SK-N-SH treated with all-trans-retinoic acid at 6 μM for 48 hours (cell line): ENCODE measurements at places on chromosomes 5 and 9.

GRCh38 chr5:77452351-77452750 is 39.8 kb downstream of the WDR41 start:
- ATAC-seq: no peak

DNA sequence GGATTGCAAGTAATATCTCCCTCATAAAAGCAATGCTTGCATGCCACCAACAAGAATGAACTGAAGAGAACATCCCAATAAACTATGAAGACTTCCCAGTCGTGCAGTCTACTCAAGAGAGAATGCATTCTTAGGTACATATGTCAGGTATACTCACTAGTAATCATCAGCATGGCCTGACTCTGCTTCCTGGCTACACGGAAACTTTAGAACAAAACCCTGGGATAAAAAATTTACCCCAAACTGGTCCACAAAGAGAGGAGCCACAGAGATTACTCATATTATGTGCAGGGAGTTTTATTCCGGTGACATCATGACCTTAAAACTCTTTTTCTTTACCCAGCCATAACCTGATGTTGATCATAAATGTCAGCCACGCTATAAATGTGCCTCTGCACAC is 57.5 kb upstream of the PAPPA start:
- no peak; the same call in 1 of the 3 replicates for ATAC-seq

GRCh38 chr9:121598965-121599871 is 52.2 kb upstream of the DAB2IP start:
- peak; percentile 92 for ATAC-seq

- ATAC-seq: no peak
Observed at GRCh38 chr9:84828046-84828445, 158.5 kb downstream of the NTRK2 start.

- no peak for ATAC-seq
Observed at GRCh38 chr5:57262541-57262940, 88.7 kb downstream of the GPBP1 start.

GRCh38 chr9:72349240-72349639 is 15.8 kb downstream of the ZFAND5 start:
- no peak for ATAC-seq

GRCh38 chr9:23731353-23731752 is 94.7 kb downstream of the ELAVL2 start:
- no peak for ATAC-seq

- ATAC-seq: no peak
Observed at GRCh38 chr9:135612437-135612836, 26.9 kb downstream of the GLT6D1 start.

DNA sequence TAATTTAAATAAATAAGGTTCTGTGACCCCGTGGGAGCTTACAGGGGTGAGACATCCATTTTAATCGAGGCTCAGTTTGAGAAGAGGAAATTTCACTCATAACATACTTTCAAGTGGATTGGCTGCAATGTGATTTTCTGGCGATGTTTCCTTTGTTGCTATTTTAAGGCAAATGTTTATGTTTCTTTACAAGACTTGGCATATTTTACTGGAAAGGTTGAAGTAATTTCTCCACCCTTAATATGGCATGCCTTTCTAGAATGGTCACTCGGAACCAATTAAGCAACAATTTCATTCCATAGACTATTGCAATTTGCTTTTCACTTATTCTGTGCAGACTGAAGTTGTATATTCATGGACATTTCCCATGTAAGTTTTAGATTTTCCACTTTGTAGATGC is 438.0 kb upstream of the WWC1 start:
- no peak for ATAC-seq

DNA sequence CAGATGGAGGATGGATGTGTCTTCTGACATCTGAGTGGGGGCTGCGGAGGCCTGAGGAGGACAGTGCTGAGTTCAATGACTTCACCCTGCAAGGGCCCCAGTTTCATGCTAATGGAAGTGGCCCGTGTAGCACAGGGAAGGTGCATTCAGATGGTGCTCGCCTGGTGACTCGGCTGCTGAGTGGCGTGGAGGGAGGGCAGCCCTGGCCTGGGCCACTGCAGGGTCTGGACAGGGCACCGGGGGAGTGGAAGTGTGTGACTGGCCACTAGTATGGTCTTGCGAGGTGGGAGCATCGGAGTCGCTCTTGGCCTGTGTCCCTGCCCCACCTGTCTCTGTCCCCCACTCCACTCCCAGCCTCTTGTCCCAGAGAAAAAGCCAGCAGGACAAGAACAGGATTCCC is 1.7 kb upstream of the SLC9A3 start:
- no peak; the same call in 2 of the 3 replicates for ATAC-seq

GRCh38 chr5:170892196-170892595 is 30.4 kb downstream of the RANBP17 start:
- ATAC-seq: no peak

DNA sequence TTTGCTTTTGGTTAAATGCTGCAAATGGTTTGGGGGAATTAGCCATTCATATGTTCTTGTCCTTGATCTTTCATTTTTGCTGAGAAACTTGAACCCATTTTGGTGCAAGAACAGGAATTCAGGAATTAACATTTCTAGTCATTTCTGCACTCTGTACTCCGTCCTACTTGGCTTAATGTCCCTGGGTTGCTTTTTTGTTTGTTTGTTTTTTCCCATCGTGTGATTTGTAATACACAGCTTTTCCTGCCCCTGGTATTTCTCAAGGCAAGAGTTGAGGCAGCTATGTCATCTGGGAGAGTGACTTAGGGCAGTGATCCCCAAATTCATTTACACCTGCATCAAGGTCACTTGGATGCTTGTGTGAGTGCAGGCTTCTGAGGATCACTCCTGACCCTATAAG is 71.3 kb downstream of the IQGAP2 start:
- no peak for ATAC-seq

- peak; percentile 87 for ATAC-seq
Observed at GRCh38 chr5:61449804-61450492, 117.9 kb downstream of the ZSWIM6 start.

GRCh38 chr5:15577831-15578230 is 77.9 kb downstream of the FBXL7 start:
- ATAC-seq: no peak

- ATAC-seq: no peak
Observed at GRCh38 chr9:69696802-69697201, 24.6 kb upstream of the APBA1 start.

DNA sequence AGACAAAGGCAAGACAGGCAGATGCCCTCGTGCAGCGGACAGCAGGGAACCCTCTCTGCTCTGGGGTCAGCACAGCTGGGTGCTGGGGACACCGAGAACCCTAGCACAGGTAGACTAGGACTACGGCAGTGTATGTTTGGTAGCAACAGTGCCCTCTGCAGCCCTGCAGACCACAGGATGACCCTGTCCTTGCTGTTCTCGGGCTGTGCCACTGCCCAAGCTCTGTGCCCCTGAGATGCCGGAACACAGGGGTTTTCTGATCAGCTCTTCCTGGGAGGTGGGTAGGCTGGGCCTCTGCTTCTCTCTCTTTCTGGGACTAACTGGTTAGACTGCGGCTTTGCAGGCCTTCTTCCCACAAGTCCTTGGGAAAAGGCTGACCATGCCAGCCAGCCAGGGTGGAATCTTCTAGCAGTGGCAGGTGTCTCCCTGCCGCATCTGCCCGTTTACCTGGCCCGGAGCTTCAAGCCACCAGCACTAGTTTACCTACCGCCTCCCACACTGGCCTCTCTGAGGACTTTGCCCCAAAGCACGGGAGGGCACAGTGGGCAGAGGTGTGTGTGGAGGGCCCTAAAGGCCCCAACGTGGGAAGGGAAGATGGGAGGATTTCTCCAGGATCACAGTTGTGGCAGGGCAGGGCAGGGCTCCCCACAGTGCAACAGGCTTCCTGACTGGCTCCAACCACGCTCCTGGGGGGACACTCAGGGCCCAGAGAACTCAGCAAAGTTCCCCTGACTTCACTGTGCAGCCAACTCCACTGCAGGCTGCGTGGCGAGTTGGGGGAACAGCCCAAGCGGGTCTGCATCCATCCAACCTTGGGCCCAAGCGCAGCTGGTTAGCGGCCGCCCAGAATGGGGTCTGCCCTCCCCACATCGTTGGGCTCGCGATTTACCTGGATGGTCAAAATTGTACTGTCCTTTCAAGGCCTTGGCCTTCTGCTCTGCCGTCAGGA is 1.2 kb downstream of the UCK1 start:
- ATAC-seq: no peak

GRCh38 chr5:66213533-66213932 is 69.4 kb downstream of the SREK1 start:
- no peak for ATAC-seq

- ATAC-seq: no peak
Observed at GRCh38 chr9:37453827-37454226, 11.4 kb downstream of the ZBTB5 start.

DNA sequence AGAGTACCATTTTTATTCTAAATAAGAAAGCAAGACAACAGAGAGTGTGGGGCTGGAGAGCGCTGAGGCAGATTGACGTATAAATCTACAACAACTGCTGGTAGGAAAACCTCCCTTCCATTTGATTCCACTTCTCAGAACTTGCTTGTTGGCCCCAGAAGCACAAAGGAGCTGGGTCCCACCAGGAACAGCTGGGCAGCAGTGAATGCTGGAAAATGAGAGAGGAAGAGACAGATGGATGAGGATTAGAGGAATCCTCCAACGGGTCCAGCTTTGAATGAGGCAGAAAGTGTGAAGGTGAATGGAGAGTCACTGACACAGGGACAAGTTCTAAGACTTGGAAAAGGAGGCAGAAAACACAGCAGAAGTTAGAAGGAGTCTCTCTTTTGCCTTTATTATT is 14.8 kb downstream of the TAS2R1 start:
- no peak for ATAC-seq

GRCh38 chr5:141973871-141974595 is 5.1 kb downstream of the RNF14 start:
- ATAC-seq: no peak
